ENCODE measurements at places on chromosomes 4 and X. TPM values are rescaled to one million over a fixed set of nuclear protein-coding genes. Genes with fewer than 3 reads are reported as not detected.
A peak's percentile ranks its signal among the peaks of the same experiment; 100 is the strongest.

DNA sequence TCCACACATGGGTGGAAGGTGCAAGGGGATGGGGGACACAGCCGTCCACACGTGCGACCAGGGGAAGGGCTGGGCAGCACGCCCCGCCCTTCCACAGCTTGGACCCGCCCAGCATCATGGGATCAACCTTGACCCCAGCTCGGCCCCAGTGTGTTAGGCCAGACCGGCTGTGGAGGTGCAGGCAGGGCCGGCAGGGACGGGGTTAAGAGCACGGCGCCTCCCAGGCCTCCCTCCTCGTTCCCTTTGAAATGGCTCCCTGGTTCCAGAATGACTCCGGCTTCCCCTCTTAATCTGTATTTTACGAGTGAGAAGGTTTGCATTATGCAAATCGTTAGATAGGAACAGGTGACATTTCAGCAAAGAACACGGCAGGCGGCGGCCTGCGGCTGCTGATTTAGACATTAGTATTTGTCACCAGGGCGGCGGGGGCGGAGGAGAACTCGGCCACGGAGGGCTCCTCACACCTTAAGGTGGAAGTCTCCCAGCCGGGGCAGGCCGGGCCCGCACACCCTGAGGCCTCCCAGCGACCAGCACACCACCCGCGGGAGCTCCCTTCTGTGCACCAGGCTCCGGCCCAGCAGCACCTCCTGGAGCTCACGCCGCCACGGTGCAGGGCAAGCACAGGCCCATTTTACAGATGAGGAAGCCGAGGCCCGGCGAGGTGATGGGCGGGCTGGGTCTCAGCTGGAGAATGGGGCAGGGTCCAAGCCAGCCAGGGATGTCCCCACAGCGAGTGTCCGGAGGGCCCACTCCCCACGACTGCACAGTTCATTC is 116.1 kb downstream of the FAM53A start:
- no peak overlapping the region for H3K4me3 ChIP-seq
- DNase-seq = peak; percentile 77
- no peak overlapping the region for H3K27ac ChIP-seq
- no peaks in the 10 kb centered on the region for H3K36me3 ChIP-seq

DNA sequence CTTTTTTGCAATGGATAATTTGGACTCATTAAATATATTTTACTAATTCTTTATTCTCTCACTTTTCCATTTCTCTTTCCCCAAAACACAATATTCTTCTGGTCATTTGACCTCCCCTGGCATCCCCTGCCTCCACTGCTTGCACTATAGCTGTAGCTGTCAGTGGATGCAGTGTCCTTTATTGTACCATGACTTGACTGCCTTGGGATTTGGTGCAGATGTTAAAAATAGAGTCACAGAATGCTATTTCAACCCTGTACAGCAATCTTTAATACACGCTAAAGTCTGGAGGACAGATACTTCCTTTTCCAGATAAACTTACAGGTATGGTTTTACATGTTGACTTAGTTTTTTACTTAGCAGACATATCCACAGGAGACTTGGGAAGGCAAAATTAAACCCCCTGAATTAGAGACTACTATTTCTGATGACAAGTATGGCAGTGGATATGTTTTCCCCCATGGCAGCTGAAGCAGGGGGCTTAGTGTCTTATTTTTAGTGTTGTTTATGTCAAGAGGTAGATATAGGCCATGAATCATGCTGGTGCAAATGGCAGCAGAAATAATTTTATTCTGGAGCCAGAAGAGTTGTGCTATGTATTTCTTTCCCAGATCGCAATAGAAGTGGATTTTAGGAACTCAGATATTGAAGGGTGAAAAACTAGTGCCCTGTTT is 461.4 kb downstream of the NAF1 start:
- no peaks in the 10 kb centered on the region for H3K27me3 ChIP-seq
- no peak for DNase-seq
- no peaks in the 10 kb centered on the region for H3K36me3 ChIP-seq

GRCh38 chr4:38819569-38819968 is 15.0 kb upstream of the TLR1 start:
- no peak overlapping the region for H3K4me3 ChIP-seq
- no peaks in the 10 kb centered on the region for H3K4me1 ChIP-seq
- H3K27me3 ChIP-seq = no peaks in the 10 kb centered on the region

SLC9B1 gene
- 0.13 TPM for polyA plus RNA-seq

- no peaks in the 10 kb centered on the region for H3K36me3 ChIP-seq
- DNase-seq = no peak
- no peaks in the 10 kb centered on the region for H3K27me3 ChIP-seq
These were observed 446.3 kb upstream of the FSTL5 start for GRCh38 chr4:162610116-162610515.

GRCh38 chrX:112738347-112739033 is 58.8 kb upstream of the LHFPL1 start:
- no peak overlapping the region for H3K4me3 ChIP-seq
- no peaks in the 10 kb centered on the region for H3K36me3 ChIP-seq
- H3K27ac ChIP-seq = no peak overlapping the region
- no peaks in the 10 kb centered on the region for H3K27me3 ChIP-seq
- DNase-seq = no peak

GRCh38 chr4:113553082-113553481 is 208.5 kb downstream of the CAMK2D start:
- no peaks in the 10 kb centered on the region for H3K27me3 ChIP-seq
- DNase-seq = no peak
- H3K27ac ChIP-seq = no peak overlapping the region
- H3K4me1 ChIP-seq = peaks cover 4% of the 10 kb centered on the region
- no peaks in the 10 kb centered on the region for H3K36me3 ChIP-seq

JAKMIP1 gene
- 0.50 TPM for polyA plus RNA-seq

PCDH7 gene
- 46.6 TPM for polyA plus RNA-seq

GRCh38 chrX:17922303-17922702 is 61.2 kb upstream of the RAI2 start:
- no peaks in the 10 kb centered on the region for H3K36me3 ChIP-seq
- DNase-seq = no peak
- no peaks in the 10 kb centered on the region for H3K4me1 ChIP-seq
- no peaks in the 10 kb centered on the region for H3K27me3 ChIP-seq
- no peak overlapping the region for H3K4me3 ChIP-seq

GRCh38 chr4:66613591-66613990 is 931.7 kb downstream of the CENPC start:
- no peak overlapping the region for H3K4me3 ChIP-seq
- DNase-seq = no peak
- H3K36me3 ChIP-seq = no peaks in the 10 kb centered on the region
- H3K27ac ChIP-seq = no peak overlapping the region
- no peaks in the 10 kb centered on the region for H3K27me3 ChIP-seq

ADGRG4 gene
- not detected for polyA plus RNA-seq

DNA sequence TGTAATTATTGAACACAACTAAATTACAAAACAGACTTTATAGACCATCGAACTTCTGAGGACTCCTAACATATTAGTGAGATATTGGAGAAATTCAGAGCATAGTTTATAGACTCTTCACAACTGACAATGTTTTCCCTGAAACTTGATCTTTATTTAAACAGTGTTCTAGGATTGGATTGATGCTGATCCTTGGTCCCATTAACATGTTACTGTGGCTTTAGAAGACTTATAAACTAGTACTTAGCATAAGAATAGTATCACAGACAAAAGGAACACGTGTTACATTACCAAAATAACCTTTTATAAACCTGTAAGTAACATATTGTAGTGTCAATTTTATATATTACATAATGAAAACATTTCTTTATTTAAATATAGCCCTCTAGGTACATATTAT is 689.6 kb downstream of the CCSER1 start:
- no peaks in the 10 kb centered on the region for H3K4me1 ChIP-seq
- H3K27ac ChIP-seq = no peak overlapping the region
- H3K27me3 ChIP-seq = no peaks in the 10 kb centered on the region
- DNase-seq = no peak
- H3K4me3 ChIP-seq = no peak overlapping the region
- no peaks in the 10 kb centered on the region for H3K36me3 ChIP-seq

DNA sequence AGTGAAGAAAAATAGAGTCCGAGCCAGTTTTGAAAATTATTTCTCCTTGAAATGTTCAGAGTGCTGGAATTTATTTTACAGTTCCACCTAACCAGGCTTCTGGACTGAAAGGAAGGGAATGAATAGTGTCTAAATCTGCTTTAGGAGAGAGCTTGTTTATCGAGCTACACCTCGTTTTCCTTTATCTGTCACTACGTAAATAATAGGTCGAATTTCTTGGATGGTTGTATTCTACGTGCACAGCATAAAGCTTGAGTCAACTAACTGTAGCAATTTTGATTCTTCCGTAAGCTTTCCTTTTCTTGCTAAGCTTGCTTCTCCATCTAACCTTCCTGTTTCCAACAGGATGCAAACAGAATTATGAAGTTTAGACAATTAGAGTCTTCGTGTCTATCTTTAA is 48.6 kb downstream of the ADGRL3 start:
- no peak for DNase-seq
- no peak overlapping the region for H3K4me3 ChIP-seq
- H3K27ac ChIP-seq = no peak overlapping the region
- no peaks in the 10 kb centered on the region for H3K27me3 ChIP-seq
- H3K4me1 ChIP-seq = no peaks in the 10 kb centered on the region

DNA sequence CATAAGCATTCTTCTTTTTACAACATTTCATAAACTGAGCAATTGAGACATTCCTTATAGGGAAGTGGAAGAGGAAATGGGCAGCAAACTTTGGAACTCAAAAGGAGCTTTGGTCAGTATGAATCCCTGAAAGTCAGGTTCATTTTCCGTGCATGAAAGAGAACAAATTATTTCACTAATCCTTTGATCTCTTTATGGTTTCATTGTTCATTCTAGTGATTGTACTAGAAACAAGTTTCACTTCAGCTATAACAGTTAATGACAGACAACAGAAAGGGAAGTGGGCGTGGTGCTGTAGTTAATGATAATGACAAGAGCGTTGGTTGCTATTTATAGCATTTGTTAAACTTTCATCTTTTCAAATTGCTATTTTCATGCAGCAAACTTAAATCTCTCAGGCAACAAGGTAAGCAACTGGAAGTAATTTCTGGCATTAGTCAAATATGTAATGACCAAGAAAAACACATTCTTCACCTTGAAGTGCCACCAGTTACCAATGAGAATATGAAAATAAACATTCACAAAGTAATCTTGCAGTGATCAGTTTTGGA is 98.4 kb downstream of the AREG start:
- H3K27ac ChIP-seq = no peak overlapping the region
- no peak overlapping the region for H3K4me3 ChIP-seq
- no peaks in the 10 kb centered on the region for H3K27me3 ChIP-seq
- peaks cover 6% of the 10 kb centered on the region for H3K4me1 ChIP-seq
- DNase-seq = no peak
- no peaks in the 10 kb centered on the region for H3K36me3 ChIP-seq

DNA sequence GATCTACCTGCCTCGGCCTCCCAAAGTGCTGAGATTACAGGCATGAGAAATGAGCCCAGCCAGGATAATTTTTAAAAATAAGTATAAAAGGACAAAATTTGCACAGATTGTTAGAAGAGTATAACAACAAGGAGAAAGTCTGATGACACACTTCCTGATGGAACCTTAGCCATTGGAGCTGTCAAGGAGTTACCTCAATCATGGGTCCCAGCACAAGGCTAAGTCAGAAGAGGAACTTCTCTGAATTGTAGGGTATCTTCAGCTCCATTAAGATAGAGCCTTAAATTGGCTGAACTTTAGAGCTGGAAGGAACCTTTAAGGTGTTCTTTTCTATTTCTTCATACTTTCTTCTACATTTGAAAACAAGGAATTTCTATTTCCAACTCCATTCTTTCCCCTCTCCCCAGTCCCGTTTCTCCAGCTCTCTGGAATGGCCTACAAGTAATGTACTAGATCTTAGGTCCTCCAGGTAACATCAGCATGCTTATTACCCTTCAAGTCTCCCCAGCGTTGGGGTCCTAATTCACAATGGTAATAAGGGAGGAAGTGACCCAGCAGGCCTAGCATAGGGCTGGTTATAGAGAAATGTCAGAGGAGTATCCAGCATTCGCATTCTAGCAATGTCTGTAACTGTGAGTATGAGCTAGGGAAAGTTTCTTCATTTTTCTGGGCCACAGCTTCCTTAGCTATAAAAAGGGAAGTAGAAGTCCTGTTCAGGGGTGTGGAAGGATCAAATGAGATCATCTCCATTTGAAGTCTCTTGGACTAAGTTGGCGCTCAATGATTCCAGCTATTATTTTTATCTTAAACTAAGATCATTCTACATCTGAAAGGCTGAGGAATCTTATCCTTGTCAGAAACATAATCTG is 18.5 kb upstream of the RBPJ start:
- DNase-seq = no peak
- H3K4me1 ChIP-seq = no peaks in the 10 kb centered on the region
- H3K4me3 ChIP-seq = no peak overlapping the region
- no peaks in the 10 kb centered on the region for H3K36me3 ChIP-seq
- no peaks in the 10 kb centered on the region for H3K27me3 ChIP-seq

TMEM35A gene
- 2.9 TPM for polyA plus RNA-seq

- no peak for DNase-seq
- no peak overlapping the region for H3K27ac ChIP-seq
- no peaks in the 10 kb centered on the region for H3K36me3 ChIP-seq
- no peak overlapping the region for H3K4me3 ChIP-seq
- peaks cover 3% of the 10 kb centered on the region for H3K4me1 ChIP-seq
- no peaks in the 10 kb centered on the region for H3K27me3 ChIP-seq
These were observed 55.2 kb downstream of the GAB1 start for GRCh38 chr4:143391895-143392294.

GRCh38 chr4:171714791-171715454 is 98.3 kb upstream of the GALNTL6 start:
- H3K4me3 ChIP-seq = no peak overlapping the region
- no peak overlapping the region for H3K27ac ChIP-seq
- no peaks in the 10 kb centered on the region for H3K27me3 ChIP-seq
- no peaks in the 10 kb centered on the region for H3K36me3 ChIP-seq
- peak; percentile 49 for DNase-seq

CTAG2 gene
- not detected for polyA plus RNA-seq

KLB gene
- 0.13 TPM for polyA plus RNA-seq

DNA sequence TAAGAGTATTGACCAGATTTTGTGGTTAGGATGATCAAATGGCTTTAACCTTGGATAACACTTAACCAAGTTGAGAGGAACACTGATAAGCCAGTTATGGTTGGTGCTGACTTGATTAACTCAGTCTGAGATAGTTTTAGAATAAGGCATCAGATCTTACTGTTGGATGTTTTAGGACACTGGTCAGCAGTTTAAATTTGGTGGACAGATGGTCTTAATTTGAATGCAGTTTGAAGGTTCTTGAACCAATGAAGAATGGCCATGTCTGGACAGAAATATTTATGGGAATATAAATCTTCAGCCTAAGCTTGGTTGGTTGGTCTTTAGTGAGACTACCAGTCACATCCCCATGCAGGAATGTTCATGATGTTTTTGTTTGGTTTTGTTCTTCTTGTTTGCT is 2.6 kb upstream of the GIMD1 start:
- H3K27ac ChIP-seq = no peak overlapping the region
- H3K36me3 ChIP-seq = no peaks in the 10 kb centered on the region
- no peaks in the 10 kb centered on the region for H3K27me3 ChIP-seq
- DNase-seq = no peak
- peaks cover 6% of the 10 kb centered on the region for H3K4me1 ChIP-seq
- H3K4me3 ChIP-seq = no peak overlapping the region

- no peaks in the 10 kb centered on the region for H3K36me3 ChIP-seq
- H3K4me3 ChIP-seq = no peak overlapping the region
- DNase-seq = no peak
- no peaks in the 10 kb centered on the region for H3K27me3 ChIP-seq
- no peaks in the 10 kb centered on the region for H3K4me1 ChIP-seq
These were observed 45.6 kb upstream of the FAM9C start for GRCh38 chrX:13090027-13090338.
